ENCODE measurements at places on chromosomes 11 and 22. TPM values are rescaled to one million over a fixed set of nuclear protein-coding genes. Genes with fewer than 3 reads are reported as not detected.

The MB gene
- not detected for total RNA-seq

GRCh38 chr11:46202149-46202548 is 75.3 kb upstream of the CREB3L1 start:
- DNase-seq, result no peak

DNA sequence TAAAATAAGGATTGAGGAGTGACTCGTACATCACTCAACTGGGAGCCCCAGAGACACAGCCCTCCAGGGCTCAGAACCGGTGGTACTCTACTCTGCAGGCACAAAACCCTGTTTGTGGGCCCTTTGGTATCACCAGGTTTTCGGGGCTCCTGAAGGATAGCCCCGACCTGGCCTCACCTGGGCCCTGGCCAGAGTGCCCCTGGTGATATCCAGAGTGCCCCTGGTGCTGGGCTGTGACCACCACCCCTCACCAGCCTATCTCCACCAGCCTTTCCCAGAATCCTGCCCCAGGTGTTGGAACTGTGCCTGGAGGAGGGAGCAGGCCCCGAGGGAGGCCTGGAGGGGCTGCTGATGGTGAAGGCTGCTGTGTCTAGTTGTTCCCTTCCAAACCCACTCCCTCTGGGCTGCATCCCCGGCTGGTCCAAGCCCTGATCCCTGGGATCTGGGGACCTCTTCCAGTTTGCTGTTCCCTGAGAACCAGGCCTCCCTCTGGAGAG is 2.2 kb upstream of the GGT5 start:
- no peak for DNase-seq

DNA sequence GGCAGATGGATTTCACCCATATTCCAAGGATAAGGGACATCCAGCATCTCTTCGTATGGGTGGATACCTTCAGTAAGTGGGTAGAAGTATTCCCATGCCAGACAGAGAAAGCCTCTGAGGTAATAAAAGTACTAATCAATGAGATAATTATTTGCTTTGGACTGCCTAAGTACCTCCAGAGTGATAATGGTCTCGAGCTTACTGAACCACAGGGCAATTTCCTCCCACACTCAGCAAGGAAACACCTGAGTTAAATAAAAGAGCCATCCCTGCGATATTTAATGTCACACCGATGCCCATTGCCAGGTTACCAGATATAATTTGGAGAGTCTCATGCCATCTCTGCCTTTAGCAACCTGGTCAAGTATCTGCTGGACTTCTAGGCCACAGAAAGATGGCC is 70.6 kb upstream of the MPEG1 start:
- DNase-seq, result no peak

- DNase-seq, result no peak
Measured at GRCh38 chr11:35142481-35143075, 3.6 kb downstream of the CD44 start.

DNA sequence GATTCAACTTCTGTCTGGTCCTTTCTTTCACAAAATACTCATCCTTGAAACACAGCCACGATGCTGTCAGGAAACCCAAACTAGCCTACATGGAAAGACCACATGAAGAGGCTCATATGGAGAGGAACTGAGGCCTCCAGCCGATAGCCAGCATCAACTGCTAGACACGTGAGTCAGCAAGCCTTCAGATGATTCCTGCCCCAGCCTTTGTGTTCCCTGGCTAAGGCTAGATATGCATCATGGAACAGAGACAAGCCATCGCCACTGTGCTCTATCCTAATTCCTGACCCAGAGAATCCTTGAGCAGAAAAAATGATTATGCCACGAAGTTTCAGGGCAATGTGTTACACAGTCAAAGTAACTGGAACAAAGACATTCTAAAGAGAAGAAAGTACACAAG is 75.5 kb downstream of the ENTHD1 start:
- DNase-seq, result no peak

The ARFIP2 gene
- total RNA-seq, result 76.5 TPM

- DNase-seq, result no peak
Measured at GRCh38 chr11:117546431-117547194, 219.0 kb downstream of the CEP164 start.

The MAP6 gene
- not detected for total RNA-seq

GRCh38 chr11:19985111-19985510 is 175.2 kb downstream of the DBX1 start:
- no peak for DNase-seq

GRCh38 chr11:27485930-27486773 is 13.6 kb upstream of the LGR4 start:
- DNase-seq, result peak; percentile 3

GRCh38 chr11:43384393-43384792 is 25.7 kb downstream of the TTC17 start:
- DNase-seq, result no peak

DNA sequence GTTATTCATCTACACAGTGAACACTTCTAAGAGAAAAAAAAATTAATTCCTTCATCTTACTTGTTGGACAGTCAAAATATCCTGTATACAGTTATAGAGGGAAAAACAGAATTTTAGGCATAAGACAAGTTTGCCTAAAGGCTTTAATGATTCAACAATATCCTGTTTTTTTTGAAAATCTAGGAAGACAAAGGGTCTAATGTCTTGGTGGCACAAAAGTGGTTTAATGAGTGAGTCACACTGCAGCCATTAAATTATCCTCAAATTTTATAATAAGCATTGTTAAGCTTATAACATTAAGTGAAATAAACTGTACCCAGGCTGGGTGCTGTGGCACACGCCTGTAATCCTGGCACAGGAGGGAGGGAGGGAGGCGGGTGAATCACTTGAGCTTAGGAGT is 72.9 kb downstream of the GAB2 start:
- DNase-seq, result no peak

The TP53I11 gene
- total RNA-seq, result 6.8 TPM

- DNase-seq, result no peak
Measured at GRCh38 chr22:46767249-46767985, 5.0 kb downstream of the TBC1D22A start.

The NNMT gene
- not detected for total RNA-seq

The PGA4 gene
- not detected for total RNA-seq

GRCh38 chr11:102436561-102436960 is 16.0 kb downstream of the TMEM123 start:
- DNase-seq, result no peak

- no peak for DNase-seq
Measured at GRCh38 chr11:107962181-107962580, 33.9 kb downstream of the RAB39A start.

The FREY1 gene
- total RNA-seq, result 5.1 TPM

- DNase-seq, result no peak
Measured at GRCh38 chr11:36345084-36345511, 49.0 kb downstream of the PRR5L start.

The OR4C13 gene
- total RNA-seq, result not detected

DNA sequence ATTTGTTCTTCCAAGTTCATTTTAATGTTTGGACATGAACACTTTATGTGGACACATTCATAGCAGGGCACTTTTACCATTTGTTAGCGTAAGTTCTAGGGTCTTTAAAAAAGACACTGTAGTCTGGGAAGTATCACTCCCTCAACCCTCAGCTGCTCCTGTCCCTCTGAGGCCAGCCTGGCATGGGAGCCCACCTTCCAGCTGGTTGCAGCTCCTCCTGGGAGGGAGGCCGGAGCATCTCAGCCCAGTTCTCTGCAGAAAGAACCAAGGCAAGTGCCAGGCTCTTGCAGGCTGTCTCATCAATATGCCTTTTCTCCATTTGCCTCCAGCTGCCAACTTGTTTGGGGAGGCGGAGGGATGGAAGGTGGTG is 150.6 kb downstream of the OPCML start:
- no peak for DNase-seq

GRCh38 chr11:93784935-93785360 is 866 bp downstream of the MED17 start:
- DNase-seq, result no peak

All from CD8-positive, alpha-beta T cell (primary cell).